ENCODE measurements at places on chromosomes 1 and 21.

DNA sequence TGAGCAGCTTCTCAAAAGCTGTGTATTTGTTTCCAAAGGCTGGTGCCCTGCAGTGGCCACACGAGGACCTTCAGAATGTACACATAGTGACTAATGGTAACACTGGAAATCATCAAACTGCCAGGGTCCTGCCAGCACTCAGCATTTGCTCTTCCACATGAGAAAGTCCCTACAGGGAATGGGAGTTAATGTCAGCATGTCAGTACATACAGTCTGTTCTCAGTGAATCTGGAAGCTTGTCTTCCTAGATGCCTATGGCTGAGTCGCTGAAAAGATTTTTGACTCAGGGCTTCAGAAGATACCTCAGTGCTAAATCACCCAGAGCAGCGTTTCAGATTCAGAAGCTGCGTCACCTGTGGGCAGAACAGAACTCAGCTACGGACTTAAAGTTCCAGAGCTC lies 108.2 kb downstream of the CDC7 start:
- DNase-seq: no peak

DNA sequence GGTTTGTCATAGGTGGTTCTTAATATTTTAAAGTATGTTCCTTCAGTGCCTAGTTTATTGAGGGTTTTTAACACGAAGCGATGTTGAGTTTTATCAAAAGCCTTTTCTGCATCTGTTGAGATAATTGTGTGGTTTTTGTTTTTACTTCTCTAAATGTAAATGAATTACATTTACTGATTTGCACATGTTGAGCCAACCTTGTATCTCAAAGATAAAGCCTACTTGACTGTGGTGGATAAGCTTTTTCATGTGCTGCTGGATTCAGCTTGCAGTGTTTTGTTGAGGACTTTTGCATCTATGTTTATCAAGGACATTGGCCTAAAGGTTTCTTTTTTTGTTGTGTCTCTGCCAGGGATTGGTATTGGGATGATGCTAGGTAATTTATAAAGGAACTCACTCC lies 142.5 kb downstream of the PRDM2 start:
- no peak for DNase-seq

- no peak for DNase-seq
Observed at GRCh38 chr1:54199151-54199764, 572 bp downstream of the CYB5RL start.

DNA sequence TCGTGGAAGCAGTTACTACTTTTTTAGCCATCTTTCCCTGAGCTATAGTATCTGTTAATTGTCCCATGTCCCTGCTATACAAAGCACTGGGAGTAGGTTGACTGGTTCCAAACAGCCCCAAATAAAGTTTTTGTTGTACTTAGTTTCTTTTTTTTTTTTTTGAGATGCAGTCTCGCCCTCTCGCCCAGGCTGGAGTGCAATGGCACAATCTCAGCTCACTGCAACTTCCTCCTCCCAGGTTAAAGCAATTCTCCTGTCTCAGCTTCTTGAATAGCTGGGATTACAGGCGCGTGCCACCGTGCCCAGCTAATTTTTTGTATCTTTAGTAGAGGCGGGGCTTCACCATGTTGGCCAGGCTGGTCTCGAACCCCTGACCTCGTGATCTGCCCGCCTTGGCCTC lies 3.3 kb downstream of the NCSTN start:
- DNase-seq: no peak

DNA sequence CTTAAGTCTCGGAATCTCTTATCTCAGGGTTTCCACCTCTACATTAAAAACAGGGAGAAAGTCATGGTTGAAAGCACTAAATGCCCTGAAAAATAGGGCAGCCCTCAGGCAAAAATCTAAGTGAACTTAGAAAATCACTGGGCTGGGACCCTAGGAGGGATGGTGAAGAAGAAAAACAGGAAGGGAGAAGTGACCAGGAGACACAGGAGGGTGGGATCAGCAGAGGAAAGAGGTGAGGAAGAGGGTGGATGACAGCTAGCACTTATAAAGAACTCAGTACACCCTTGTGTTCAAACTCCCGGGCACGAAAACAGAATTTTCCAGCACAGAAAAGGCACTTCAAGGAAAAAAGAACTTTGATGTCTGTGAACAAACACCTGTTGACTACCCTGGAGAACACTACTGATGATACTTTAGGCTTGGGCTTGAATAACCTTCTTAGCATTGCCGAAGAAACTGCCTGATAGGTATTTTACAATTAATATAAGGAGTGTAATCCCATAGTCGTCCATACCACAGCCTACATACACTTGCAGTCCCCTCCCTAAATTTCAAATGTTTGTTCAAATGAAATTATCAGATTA lies 2.0 kb downstream of the CHML start:
- DNase-seq: no peak
